ENCODE measurements at places on chromosomes 1 and 21.

DNA sequence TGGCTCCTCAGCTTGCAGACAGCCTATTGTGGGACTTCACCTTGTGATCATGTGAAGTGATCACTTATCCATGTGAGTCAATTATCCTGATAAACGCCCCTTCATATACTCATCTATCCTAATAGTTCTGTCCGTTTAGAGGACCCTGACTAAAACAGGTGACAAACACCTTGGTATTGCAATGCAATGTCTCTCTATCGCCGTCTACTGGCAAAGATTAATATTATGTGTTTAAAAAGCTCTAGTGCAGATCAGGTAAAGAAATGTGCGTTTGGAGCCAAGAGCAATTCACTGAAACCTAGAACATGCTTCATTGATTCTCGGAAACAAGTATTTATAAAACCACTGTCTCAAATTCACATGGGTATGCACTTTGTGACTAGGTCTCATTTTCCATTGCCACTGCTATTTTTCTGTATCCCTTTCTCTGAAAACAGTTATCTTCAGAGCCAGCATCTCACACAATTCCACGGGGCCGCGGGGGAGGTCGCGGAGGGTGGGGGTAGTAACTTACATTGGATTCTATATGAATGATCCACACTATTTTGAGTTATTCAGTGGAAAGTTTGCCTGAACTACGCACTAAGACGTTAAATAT is 554.6 kb upstream of the NCAM2 start:
- no peak for DNase-seq

- DNase-seq, result no peak
Measured at GRCh38 chr1:228430243-228430642, 13.6 kb upstream of the TRIM17 start.

GRCh38 chr1:101506541-101507164 is 269.8 kb downstream of the S1PR1 start:
- peak; percentile 61 for DNase-seq

GRCh38 chr1:226061068-226061840 is 1.3 kb upstream of the H3-3A start:
- no peak for DNase-seq

GRCh38 chr1:22872981-22873664 is 99.5 kb downstream of the LACTBL1 start:
- no peak for DNase-seq

DNA sequence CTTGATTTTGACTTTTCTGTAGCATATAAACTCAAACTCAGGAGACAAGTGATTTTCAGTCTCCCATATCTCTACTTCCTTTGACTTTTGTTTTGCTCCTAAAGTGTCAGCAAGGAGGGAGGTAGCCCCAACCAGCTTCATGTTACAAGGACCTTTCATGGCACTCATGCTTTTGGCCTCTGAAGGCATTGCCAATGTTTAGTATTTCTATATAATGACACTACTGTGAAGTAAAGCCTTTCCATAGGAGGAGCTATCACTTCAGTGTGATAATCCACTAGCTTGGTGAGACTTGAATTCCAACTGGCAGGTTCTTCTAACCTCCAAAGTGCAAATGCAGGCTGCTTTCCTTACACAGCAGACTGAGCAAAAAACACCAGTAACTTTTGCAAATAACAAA is 14.4 kb downstream of the COLGALT2 start:
- DNase-seq, result no peak

DNA sequence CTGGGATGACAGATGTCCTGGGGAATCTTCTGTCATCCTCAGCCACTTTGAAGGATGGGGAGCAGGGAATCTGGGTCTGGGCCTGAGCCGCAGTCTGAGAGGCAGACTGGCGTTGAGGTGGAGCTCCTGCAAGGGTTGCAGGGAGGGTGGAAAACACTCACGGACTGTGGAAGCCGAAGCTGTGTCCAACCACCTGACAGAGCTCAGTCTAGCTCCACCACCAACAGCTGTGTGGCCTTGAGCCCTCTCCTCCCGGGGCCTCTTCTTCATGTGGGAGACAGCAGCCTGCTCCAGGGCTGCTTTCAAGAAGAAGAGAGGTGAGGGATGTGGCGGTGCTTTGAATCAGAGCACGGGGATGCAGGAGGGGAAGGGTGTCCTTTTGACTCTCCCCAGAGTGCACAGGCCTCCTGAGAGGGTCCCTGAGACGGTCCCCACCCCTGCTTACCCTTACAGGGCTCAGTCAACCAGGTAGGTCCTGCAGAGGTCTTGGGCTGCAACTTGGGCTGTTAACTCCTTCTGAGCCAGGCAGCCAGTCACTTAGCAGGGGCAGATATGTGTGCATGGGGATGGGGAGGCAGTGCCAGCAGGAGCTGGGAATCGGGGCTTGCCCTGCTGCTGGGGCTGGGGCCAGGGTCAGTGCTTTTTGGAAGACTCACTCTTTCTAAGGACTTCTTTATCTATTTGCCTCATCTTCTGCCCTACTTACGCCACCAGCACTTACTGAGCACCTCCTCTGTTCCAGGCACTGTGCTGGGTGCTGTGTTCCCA is 216.3 kb downstream of the PTPRU start:
- no peak for DNase-seq

- no peak for DNase-seq
Measured at GRCh38 chr1:39142401-39143060, 62.0 kb upstream of the MACF1 start.

DNA sequence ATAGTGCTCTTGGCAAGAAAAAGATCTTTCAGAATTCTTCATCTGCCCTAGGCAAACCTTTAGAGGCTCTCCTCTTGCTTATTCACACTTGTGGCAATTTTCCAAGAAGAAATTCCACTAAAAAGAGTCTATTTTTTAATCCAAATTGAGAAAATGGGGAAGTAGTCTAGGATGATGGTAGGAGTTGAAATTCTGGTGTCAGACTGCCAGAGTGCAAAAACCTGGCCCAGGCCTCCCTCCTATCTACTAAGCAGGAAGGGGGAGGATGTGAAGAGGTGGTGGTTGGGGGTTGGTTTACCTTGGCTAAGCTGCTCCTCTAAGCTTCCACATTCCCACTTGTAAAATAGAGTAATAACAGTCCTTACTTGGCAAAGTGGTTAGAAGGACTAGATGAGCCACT is 120.6 kb upstream of the KCNJ15 start:
- DNase-seq, result peak; percentile 22

- DNase-seq, result no peak
Measured at GRCh38 chr1:228349701-228350171, 56.9 kb downstream of the TRIM11 start.
